ENCODE measurements at places on chromosomes 13 and 19.

- DNase-seq, result no peak
These were observed 12.7 kb downstream of the ARHGAP45 start for GRCh38 chr19:1079566-1080111.

GRCh38 chr19:19064098-19064722 lies 416 bp downstream of the SLC25A42 start:
- no peak for DNase-seq

- DNase-seq, result no peak
These were observed 7.8 kb downstream of the NCLN start for GRCh38 chr19:3193256-3194105.

DNA sequence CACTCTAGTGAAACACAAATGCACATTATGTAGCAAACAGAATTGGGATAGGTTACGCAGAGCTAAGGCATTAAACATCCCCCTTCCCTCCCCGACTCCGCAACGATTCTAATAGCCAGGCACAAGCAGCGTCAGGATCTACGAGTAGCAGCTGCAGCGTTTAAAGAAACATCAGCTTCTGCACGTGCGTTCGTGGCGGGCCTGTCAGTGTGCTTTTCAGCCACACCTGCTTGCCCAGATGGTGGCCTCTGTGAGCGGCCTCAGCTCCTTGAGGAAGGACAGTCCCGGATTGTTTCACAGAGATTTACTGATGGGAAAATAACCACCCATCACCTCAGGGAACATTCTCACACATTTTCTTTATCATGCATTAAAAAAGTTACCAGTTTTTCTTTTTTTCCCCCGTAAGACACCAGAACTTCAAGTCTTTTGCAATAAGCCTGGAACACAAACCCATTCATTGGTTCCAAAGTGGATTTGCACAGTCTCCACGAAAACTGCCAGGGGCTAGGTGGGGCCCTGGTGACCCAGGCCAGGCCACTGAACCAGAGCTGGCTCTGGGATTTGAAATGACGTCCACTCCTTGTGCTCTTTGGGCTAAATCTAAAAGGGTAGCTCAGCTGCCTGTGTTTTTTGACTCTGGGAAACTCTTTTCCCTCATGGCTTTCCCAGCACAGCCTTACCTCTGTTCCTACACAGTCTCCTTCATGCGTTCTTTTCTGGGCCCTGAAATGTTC lies 325.5 kb downstream of the KCNRG start:
- no peak for DNase-seq

- DNase-seq, result no peak
These were observed 25.0 kb upstream of the SMAD9 start for GRCh38 chr13:36945078-36945477.

- DNase-seq, result no peak
These were observed 20.1 kb downstream of the PLEKHF1 start for GRCh38 chr19:29685326-29685725.

DNA sequence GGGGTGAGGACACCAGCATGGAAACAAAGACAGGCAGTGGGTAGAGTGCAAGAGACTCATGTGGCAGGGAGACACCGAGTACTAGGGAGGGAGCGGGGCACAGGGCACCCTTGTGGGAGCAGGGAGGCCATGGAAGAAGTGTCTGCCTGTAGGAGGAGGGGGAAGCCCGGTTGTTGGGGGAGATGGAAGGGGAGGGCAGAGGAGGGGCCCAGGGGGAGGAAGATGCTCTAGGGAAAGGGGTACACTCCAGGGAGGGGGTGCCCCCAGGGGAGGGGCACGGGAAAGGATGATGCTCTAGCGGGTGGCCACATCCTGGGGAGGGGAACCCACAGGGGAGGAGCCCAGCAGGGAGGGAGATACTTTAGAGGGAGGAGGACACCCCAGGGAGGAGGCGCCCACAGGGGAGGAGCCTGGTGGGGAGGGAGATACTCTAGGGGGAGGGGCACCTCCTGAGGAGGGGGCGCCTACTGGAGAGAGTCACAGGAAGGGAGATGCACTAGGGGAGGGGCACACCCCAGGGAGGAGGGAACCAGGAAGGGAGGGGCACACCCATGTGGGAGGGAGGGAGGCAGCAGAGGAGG lies 24.9 kb downstream of the CPAMD8 start:
- no peak for DNase-seq

DNA sequence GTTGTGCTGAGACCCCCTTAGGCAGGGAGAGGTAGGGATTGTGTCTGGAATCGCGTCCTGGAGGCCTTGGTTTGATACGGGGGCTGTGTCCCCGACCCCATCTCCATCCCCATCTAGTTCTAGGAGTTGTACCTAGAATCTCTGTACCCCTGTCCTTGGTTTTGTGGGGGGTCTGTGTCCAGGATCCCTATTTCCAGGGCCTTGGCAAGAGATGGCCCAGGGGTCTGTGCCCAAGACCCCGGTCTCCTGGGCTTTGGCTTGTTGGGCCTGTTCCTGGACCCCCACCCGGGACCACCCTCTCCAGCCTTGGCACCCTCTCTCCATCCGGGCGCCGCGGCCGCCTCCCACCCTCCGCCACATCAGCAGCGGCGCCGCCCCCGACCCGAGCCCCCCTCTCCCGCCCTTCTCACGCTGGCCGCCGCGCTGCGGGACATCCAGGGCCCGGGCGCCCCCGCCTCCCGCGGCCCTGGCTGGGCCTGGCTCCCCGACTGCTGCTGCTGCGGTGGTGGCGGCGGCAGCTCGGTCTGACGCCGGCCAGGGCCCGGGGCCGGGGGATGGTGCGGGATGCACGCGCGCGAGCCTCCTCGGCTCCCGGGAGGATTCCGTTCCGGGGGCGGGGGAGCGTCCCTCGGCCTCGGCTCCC lies at the start of gene NUMBL:
TSS of gene NUMBL (minus strand) at position 602 of the 643 bp plus-strand sequence. CDS start at position 434, 168 bp downstream.
- DNase-seq, result no peak

GRCh38 chr19:16825312-16826052 lies 3.7 kb upstream of the SIN3B start:
- no peak for DNase-seq
